Occipital lobe (tissue), 3 donors: ENCODE measurements at places on chromosomes 5 and 9.

DNA sequence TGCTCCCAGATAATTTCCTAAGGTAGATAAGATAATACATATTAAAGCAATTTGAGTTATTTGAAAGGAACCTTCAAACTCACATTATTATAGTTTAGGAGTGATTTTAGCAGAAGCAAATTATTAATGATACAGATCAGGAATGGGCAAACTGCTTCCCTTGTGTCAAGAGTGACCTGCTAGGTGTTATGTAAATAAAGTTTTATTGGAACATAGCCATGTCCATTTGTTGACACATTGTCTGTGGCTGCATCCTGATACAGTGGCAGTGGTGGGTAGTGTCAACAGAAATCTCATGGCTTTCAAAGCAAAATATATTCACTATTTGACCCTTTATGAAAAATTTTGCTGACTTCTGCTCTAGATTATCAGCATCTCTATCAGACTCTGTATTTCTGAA is 11.4 kb upstream of the BASP1 start:
- DNase-seq = no peak

DNA sequence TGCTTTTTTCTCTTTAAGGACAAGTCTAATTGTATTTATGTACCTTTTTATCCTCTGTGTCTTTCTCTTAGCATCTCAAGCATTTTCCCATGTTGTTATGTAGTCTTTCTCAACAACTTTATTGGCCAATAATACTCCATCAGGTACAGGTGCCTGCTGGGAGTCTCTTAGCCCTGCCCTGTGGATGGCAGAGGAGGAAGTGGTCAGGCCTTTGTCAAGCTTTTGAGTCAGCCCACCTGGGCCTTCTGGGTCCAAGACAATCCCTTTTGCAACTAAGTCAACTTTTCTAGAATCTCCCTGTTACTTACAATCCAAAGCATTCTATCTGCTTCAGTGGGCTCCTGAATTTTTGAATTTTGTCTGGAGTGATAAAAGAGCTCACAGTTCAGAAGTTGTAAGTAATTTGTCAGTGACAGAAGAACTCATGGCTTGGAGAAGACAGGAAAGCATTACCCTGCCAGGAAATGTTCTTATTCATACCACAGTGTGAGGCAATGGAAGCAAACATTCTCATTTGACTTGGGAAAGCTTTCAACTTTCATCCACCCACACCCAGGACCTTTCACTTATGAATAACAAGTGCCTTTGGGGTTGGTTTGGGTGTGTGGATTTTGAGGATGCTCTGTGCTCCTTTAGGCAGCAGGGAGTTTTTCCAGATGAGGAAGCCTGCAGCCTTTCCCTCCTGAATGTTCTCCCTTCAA is 200.0 kb upstream of the S1PR3 start:
- no peak for DNase-seq

DNA sequence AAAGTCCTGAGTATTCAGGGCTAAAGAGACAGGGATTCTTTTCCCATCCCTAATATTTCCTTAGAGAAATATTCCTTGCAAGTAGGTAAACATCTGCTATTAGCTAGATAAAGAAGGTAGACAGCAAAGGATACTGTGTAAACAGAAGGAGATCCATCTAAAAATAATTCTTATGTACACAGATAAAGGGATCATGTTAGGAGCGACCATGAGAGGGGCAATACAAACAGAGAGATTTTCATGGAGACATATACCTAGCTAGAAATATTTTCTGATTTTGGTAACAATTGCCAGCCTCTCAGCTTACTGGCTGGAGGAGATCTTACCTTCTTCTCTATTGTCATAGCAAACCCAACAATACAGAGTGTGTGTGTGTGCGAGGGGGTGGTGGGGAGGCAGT is 184.6 kb upstream of the DMAC1 start:
- no peak for DNase-seq

GRCh38 chr9:114366334-114367128 is 21.3 kb downstream of the AKNA start:
- no peak for DNase-seq

GRCh38 chr5:118156181-118156580 is 832.2 kb downstream of the DTWD2 start:
- no peak for DNase-seq

GRCh38 chr5:132557478-132558172 is 848 bp downstream of the RAD50 start:
- no peak for DNase-seq

DNA sequence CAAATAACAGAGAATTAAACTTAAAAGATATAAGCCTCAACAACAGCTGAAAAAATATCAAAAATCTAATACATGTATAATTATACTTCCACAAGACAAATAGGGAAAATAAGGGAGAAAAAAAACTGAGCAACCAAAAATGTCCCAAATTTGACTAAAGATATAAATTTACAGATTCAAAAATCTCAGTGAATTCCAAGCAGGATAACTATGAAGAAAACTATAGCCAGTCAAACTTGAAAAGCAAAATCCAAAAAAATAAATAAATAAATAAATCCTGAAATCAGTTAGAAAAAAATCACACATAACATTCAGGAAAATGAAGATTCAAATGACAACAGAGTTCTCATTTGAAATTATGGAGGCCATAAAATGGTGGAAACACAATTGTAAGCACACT is 56.7 kb downstream of the AGTPBP1 start:
- no peak for DNase-seq

- no peak for DNase-seq
Measured at GRCh38 chr5:67147760-67148159, 48.8 kb downstream of the CD180 start.

DNA sequence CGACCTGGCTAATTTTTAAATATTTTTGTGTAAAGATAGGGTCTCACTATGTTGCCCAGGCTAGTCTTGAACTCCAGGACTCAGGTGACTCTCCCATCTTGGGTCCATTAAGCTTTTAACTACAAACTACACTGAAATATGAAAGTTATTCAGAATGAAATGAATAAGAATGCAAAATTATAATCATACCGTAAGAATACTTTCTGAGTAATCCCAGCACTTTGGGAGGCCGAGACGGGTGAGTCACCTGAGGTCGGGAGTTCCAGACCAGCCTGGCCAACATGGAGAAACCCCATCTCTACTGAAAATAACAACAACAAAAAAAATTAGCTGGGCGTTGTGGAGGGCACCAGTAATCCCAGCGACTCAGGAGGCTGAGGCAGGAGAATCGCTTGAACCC is 1.1 kb upstream of the ORM1 start:
- no peak for DNase-seq
